ENCODE measurements at places on chromosomes 11 and 22.
A peak's percentile ranks its signal among the peaks of the same experiment; 100 is the strongest.

GRCh38 chr22:44583061-44583760 is 85.2 kb upstream of the RTL6 start:
- no peak for DNase-seq

GRCh38 chr22:32801537-32802236 is at the start of gene TIMP3:
Gene TIMP3 (plus strand): TSS chr22:32801705. CDS start chr22:32802002, 297 bp downstream.
- peak; percentile 4 for DNase-seq

- DNase-seq = no peak
Measured at GRCh38 chr11:37978647-37979046, 1380.6 kb upstream of the RAG2 start.

DNA sequence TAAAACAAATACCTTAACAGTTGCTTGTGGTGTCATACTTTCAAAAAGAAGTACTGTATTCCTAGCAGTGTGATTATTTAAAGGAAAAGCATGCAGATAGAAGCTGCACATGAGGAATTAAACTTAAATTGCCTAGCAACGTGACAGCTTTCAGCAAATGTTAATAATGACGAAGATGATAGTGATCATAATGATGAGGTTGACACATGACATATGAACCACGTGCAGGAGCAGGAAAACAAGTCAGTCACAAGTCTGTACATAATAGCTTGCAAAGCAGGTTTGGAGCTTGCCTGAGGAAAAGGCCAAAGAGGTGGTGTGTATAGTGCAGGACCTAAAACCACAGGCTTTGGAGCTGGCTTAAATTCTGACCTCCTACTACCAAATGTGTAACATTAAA is 30.6 kb upstream of the PIK3C2A start:
- no peak for DNase-seq

GRCh38 chr11:61812736-61813411 is 3.9 kb downstream of the FADS1 start:
- no peak for DNase-seq

GRCh38 chr22:26669060-26669481 is 11.7 kb downstream of the MIAT start:
- no peak for DNase-seq

- DNase-seq = peak; percentile 16
Measured at GRCh38 chr11:13335319-13335718, 57.7 kb downstream of the BMAL1 start.

GRCh38 chr11:72573072-72573854 is 101.0 kb downstream of the PDE2A start:
- no peak for DNase-seq

DNA sequence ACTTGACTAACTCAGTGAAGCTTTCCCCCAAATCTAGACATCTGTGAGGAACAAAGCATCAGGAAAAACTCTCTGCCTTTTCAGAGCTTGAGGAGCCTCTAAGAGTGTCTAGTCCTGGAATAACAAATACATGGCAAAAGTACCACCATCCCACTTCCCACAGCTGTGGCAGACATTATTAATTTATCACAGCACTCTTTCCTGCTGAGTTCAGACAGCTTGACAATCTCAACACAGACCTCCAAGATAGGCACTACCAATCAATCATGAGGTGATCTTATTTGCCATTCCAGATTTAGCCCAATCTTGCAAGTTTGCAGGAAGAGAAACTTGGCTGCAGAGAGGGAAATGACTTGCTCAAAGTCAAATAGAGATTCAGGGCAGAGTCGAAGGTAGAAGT is 202.8 kb downstream of the MN1 start:
- DNase-seq = no peak

DNA sequence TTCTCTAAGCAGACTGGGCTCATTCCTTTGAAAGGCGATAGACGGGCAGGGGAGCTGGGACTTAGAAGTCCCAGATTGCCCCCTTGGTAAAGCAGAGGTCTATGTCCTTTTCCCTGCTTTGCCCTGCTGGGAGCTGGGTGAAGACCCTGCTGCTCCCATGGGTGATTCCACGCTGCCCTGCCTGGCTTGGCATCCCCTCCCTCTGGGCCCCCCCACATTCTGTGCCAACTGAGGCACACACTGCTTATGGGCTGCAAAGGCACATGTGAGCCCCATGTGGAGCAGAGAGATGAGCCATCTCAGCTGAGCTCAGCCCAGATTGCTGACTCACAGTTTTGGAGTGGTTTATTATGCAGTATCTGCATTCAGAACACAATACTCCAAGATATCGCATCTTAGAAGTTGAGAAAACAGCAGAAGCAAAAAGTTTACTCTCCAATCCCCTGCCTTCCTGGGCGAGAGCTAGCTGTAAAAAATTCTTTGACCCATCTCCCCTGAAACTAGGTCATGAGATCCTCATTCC is 127.2 kb downstream of the ST3GAL4 start:
- DNase-seq = no peak

- DNase-seq = no peak
Measured at GRCh38 chr22:23446796-23447350, 133.2 kb downstream of the IGLL1 start.

DNA sequence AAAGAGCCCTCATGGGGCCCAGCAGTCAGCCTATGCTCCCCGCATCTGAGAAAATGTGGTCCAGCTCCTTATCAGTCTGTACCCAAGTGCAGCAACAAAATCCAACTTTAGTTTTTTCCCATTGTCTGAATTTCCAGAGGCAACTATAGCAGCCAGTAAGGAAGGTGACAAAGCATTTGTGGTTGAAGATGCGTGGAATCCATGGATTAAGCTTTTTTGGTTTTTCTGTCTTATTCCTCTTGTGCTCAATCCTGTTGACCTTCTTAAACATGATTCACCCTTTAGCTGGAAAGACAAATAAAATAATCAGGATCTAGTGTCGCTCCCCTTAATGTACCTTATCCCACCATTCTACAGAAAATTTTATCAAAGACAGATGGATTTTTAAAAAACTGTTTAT is 14.3 kb downstream of the GDPD4 start:
- no peak for DNase-seq

DNA sequence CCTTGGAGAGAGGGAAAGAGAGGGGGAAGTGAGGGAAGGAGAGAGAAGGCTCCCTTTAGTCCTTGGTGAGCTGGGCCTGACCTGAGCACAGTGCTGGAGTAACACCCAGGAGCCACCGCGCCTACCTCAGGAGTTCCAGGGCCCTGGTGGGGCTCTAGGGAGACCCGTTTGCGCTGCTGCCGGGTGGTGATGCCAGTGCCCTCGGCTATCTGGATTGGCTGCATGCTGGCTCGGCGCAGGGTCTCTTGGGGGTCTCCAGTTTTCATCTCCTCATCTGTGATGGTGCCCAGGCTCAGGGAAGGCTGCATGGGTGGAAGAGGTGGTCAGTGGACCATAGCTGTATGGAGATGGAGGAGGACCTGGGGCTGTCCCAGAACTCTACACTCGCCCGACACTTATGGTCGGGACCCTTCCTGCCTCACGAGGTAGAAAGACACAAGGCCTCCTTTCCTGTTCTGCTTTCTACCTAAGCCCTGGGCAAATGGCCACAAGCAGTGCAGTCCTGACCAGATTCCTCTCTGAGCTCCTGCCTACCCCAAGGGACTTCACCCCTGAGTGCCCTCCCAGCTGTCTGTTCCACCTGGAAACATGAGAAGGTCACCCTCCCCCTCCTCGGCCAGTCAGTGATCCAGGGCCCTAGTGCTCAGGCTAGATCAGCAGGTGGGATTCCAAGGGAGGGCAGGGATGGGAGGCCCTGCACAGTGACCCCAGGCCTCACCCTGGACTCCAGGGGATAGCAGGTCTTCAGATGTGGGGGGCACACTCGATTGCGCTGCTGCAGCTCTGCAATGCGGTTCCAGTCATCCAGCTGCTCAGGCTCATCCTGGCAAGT is 6.0 kb downstream of the IL18BP start:
- DNase-seq = no peak

DNA sequence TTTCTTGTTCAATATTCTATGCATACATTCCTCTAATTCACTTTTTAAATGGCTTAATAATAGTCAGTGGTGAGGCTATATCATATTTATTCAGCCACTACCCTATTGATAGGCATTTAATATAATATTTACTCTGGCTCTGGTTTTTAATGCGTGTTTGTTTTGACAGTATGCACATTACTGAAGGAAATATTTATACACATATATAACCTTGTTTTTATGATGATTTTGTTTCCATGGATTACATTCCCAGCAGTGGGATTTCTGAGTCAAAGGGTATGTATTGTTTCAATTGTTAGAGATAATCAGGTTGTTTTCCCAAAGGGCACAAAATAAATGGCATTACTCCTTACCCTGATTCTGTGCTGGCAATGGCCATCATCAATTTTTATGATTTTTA is 105.8 kb downstream of the UVRAG start:
- no peak for DNase-seq

GRCh38 chr11:65934014-65934413 is 11.3 kb upstream of the TSGA10IP start:
- no peak for DNase-seq

GRCh38 chr11:105132716-105133511 is 6.7 kb downstream of the CARD18 start:
- no peak for DNase-seq
